M059J (cell line): ENCODE measurements at places on chromosomes 6 and 20. TPM values are rescaled to one million over a fixed set of nuclear protein-coding genes. Genes with fewer than 3 reads are reported as not detected.

PNLDC1 gene
- not detected in 2 replicates for total RNA-seq

FNDC1 gene
- not detected in 2 replicates for total RNA-seq

GRCh38 chr20:49914310-49915117 is 815 bp downstream of the SPATA2 start:
- peak; percentile 46 for DNase-seq

DNA sequence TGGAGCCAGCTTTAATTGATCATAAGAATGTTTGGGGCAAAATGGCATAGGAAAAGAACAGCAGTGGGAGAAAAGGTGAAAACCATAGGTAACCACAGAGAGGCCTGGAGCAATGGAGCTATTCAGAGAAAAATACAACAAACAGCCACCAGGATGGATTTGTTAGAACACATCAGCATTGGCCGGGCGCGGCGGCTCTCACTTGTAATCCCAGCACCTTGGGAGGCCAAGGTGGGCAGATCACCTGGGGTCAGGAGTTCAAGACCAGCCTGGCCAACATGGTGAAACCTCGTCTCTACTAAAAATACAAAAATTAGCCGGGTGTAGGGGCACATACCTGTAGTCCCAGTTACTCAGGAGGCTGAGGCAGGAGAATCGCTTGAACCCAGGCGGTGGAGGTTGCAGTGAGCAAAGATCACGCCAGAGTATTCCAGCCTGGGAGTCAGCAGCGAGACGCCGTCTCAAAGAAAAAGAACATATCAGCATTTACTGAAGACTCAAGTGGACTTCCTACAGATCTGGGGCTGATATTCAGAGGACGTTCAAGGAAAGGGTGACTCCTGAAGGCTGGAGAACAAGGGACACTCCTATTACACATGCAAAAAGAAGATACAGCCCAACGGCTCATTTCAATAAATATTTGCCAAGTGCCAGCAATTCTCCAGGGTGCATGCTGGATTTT is 20.2 kb downstream of the SNHG17 start:
- DNase-seq, result no peak

- no peak for DNase-seq
Observed at GRCh38 chr6:15841937-15842726, 179.3 kb upstream of the DTNBP1 start.

DNA sequence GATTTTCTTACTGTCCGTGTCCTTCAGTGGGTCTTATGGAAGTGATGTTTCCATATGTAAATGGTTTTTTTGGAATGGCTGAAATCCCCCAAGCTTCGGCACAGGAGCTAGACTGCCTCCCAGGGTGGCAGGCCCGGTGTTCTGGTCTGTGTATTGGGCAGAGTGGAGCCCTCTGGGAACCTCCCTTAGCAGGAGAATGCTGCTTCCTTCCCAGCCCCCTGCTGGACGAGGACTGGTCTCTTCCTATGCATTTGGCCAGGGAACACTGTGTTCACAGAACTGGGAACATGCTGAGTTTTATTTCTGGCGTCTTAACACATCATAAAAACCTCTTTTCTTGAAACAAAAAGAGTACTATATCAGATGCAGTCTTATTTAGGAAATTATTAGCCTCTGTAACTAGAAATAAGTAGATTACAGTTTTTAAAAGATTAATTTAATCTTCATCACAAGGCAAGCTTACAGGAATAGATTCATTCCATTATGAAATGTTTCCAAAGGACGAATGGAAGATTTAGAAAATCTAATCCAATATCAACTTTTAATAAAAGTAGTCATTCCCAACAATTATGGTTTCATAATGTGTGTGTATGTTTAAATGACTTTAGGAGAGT is 56.6 kb downstream of the SYTL3 start:
- DNase-seq, result peak; percentile 47
